ENCODE measurements at places on chromosomes 4 and X.

- no peak for DNase-seq
Measured at GRCh38 chrX:13565511-13565910, 3.9 kb upstream of the EGFL6 start.

GRCh38 chrX:20531667-20532066 is 265.0 kb upstream of the RPS6KA3 start:
- DNase-seq = no peak

DNA sequence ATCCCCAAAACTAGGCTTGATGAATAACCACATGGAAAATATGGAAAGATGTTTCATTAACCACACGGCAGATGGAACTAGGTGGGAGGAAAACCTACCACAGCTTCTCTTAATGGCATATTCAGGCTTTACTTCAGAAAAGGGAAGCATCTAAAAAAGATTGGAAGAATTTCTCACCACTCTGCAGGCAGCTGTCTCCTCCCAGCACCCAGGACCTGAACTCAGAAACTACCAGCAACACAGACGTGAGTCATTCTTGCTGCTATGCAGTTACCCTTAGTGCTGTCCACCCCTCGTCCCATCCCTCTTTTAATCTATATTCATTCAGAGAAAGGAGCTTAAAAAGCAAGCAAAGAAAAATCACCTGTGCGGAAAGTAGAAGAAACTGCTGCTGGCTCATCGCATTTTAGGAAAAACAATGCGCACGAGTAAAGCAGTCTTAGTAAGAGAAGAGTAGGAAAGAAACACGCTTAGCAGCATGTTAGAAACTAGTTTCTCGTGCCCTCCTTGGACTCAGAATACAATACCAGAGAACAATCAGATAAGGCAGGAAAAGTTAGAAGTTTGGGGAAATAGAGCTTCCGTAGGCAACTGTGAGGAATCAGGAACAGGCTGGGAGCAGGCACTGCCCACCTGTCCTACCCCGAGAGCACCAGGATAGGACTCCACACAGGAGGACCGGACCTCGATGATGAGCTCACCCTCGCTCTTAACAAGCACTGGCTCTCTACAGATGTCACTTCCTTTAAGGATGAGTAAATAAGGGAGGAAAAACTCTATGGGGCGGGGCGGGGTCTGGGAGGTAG is 48.1 kb upstream of the ENPP6 start:
- no peak for DNase-seq

GRCh38 chr4:163941221-163941905 is 446.9 kb downstream of the TMA16 start:
- DNase-seq = no peak

- no peak for DNase-seq
Measured at GRCh38 chr4:123547216-123548165, 150.9 kb downstream of the SPRY1 start.

GRCh38 chrX:10156199-10157031 is at the start of gene CLCN4:
TSS of gene CLCN4 (plus strand) at chrX:10156975. CDS start at chrX:10185033, 28,058 bp downstream.
- peak; percentile 84 for DNase-seq

DNA sequence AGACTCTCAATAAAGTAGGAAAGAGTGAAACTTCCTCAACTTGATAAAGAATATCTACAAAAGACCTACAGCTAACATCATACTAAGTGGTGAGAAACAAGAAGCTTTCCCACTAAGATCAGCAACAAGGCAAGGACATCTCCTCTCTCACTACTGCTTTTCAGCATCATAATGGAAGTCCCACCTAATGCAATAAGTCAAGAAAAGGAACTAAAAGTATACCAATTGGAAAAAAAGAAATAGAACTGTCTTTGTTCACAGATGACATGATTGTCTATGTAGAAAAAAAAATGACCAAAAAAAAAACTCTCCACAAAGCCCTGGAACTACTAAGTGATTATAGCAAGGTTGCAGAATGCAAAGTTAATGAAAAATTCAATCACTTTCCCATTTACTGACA is 25.1 kb upstream of the SH3RF1 start:
- no peak for DNase-seq

- no peak for DNase-seq
Measured at GRCh38 chr4:17650406-17650805, 36.0 kb downstream of the MED28 start.

DNA sequence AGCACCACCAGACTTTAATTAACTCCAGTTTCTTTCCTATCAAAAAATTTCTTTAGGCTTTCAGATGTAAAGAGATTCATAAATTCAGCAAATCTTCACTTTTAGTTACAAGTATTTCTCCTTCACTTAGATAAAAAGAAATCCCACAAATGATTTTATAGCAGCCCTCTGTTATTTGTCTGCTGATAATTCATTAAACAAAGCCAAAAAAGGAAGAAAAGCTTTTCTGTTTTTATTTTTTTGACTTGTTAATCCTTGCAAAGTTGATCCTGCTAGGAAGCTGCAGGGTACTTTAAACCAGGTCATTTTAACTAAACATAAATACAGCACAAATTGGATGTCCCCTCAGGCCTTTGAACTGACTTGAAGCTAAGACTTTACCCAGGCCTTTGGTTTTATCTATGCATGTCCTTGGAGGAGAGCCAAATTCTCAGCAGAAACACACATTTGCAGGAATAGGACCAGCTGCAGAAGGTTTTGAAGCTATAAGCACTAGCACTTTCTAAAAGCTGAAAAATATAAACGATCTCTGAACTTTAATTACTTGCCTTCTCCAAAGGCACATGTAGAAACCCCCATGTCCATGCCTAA is 57.5 kb downstream of the PCDH18 start:
- no peak for DNase-seq

DNA sequence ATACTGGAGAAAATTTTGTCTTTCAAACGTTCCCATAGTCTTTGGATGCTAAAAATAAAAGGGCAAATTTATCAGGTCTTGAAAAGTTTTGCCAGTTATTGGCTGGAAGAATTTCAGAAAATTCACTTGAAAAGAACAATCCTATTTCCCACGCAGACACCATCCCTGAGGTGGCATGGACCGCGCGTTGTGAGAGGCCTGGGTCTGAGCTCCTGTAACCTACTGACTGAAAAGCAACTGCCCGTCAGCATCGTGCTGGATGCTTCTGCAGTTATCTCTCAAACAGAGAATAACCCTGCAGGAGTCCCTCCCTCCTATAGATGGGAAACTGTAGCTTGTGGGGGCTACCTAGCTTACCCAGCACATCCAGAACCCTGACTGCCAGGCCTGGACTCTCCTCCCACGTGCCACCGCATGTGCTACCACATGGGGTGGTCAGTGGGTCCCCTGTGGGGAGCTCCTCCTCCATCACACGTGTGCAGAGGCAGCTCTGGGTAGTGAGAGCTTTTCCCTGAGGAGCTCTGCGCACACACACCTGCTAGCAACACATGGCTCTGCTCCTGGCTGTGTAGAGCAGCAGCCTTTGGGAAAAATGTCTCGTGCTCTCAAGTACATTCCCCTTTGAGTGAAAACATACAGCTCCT is 36.1 kb downstream of the NSG1 start:
- no peak for DNase-seq

DNA sequence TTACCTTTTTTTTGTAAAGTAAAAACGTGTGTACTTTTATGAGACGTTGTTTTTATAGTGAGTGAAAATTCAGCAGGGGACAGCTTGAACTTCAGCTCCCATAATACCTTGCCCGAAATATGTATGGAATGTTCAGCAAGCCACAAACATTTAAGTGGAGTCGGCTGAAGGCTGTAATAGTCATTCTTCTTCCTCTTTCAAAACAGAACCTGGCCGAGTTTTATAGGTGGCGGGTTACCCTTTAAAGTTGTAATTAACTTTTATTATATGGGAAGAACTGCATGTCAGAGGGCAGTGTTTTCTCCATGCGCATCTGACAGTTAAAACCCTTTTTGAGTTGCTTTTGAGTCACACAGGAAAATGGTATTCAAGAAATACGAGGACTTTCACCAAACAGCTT is 50.7 kb downstream of the CLDN34 start:
- no peak for DNase-seq

- no peak for DNase-seq
Measured at GRCh38 chr4:68074397-68074796, 55.3 kb downstream of the TMPRSS11F start.

DNA sequence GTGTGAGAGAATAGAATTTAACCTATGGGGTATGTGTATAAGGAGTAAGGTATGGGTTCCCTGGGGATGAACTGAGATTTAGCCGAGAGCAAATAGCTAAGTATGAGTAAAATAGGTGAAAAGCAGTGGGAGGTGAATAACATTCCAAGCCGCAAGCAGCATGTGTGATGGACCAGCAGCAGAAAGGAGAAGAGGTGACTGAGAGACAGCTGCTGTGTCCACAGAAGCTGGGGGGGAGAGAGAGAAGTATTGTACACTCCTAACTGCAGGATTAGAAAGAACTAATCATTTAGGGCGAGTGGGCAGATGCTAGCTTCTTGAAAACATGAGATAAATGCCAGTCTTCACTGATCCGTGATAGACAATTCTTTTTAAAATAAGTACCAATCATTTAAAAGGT is 296.0 kb downstream of the KLHL4 start:
- no peak for DNase-seq

DNA sequence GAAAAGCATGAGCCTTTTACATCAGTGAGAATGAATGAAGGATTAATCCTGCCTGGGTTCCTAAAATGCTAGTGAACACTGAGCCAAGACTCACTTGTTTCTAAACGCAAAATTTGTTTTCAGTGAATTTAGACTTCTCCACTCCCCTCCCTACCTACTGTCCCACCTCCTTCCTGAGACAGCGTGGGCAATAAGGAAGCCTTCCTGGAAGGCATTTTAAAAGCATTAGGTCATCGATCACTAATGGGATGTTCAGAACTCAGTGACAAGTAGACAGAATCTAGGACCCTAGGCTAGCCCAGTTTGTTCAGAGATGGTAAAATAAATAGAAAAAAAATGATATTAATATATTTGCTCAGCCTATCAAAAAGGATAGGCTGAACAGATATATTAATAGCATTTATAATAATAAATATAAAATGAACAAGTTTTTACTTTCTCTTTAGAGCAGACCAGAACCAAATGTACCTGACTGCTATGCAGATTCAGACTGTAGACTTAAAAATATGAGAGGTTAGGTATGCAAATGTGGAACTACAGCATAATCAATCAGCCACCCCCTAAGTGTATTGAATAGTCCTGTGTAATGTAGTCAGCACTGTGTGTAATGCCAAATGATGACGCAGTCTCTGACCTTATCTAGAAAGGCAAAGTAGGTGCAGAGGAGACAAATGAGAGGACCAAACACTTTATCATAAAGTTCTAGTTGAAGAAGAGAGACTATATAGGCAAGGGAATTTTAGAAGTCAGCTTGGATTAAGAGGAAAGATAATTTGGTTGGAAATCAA is 331.1 kb downstream of the GPAT3 start:
- no peak for DNase-seq

- no peak for DNase-seq
Measured at GRCh38 chr4:8156617-8157016, 2.0 kb downstream of the ABLIM2 start.

DNA sequence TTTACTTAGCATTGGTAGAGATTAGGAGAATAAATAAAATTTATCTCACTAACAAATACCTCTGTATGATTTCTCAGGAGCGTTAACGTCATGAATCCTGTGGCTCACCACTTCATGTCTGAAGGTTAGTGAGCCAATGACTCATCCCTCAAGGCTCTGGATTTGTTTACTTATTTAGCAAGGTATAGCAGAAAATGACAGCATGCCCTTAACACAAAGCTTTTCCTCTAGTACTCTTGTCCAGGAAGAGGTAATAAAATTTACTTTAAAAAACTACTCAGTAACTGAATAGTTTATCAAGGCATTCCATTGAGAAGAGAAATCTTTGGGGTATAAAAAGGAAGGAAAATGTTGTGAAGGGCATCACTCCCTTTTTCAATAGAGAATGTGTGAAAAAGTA is 823.8 kb downstream of the CCSER1 start:
- DNase-seq = no peak

All from left lobe of liver (tissue), 2 donors.